AG04450 (cell line): ENCODE measurements at places on chromosomes 3 and 15. TPM values are rescaled to one million over a fixed set of nuclear protein-coding genes. Genes with fewer than 3 reads are reported as not detected.
A peak's percentile ranks its signal among the peaks of the same experiment; 100 is the strongest.

GRCh38 chr15:63530752-63531299, 26.4 kb downstream of the USP3 start:
- no peak for DNase-seq

Gene C2CD4A
- polyA plus RNA-seq, result not detected in 2 replicates

Gene SLC12A8
- 15.3 and 16.0 TPM in 2 replicates for polyA plus RNA-seq

DNA sequence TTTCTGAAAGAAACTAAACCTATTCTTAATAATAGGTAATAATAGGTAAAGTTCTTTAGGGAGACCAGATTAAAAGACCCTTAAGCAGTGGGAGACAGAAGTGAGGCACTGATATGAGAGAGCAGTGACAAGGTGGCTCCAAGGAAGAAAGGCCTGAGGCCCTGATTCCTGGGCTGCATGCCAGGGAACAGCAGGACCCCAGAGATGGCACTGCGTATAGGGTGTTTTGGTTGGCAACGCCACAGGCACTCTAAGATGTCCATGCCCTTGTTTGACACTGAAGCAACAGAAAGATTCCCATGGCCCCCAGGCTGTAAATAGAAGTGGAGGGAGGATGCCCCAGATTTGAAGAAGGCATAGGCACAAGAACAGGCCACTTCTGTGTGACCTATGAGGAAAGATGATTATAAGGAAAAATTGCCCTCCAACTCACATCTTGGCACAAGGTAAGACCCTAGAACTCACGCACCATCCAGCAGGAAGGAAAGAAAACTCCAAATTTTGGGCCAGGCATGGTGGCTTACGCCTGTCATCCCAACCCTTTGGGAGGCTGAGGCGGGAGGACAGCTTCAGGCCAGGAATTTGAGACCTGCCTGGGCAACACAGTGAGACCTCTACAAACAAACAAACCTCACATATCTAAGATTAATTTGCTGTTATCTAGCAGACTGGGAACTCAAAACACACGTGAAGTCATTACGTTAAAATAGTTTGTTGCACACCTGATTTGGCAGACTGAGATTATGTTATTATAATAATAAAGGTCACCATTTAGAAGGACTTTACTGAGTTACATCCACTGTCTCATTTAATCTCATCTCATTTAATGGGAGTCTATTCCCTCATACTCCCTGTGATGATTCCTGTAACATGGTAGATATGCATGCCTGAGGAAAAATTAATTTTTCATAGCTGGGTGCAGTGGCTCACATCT, 10.5 kb upstream of the BLM start:
- no peak for DNase-seq

DNA sequence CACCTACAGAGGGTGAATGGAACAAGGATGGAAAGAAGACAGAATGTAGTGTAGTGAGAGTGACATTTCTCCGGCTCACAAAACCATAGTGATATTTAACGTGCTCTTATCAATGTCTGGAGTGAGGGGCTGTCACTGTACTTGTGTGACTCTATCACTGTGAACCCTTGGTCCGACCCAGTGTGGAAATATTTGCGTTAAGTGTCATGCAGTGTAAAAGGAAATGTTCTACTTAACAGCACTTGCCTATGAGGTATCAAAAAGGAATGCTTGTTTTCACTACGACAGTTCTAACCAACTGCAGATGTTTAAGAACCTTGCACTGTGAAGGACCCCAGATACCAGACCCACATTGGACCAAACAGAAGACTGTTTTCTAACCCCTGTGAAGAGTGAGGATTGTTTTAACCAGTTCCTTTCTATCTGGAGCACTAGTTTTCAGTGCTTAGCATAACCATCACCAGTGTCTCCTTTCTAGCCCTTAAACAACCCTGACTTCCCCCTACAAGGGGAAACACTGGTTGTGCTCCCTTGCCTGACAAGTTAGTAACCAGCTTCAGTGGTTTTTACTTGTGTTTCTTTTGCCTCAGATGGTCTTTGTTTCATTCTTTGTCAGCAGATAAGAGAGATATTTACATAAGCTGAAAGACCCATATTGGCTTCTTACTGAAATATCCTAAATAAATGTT, 144.7 kb upstream of the ABHD17C start:
- peak; percentile 88 for DNase-seq

Gene RASGRF1
- polyA plus RNA-seq, result 0.22 and 0.25 TPM in 2 replicates

DNA sequence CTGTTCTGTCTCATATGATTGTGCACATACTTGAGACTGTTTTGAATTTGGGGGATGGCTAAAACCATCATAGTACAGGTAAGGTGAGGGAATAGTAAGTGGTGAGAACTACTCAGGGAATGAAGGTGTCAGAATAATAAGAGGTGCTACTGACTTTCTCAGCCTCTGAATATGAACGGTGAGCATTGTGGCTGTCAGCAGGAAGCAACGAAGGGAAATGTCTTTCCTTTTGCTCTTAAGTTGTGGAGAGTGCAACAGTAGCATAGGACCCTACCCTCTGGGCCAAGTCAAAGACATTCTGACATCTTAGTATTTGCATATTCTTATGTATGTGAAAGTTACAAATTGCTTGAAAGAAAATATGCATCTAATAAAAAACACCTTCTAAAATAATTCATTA, 5.1 kb downstream of the CCR5 start:
- DNase-seq, result no peak

GRCh38 chr3:5840056-5840455, 652.5 kb downstream of the EDEM1 start:
- no peak for DNase-seq

Gene CADM2
- not detected in 2 replicates for polyA plus RNA-seq

Gene PRTG
- polyA plus RNA-seq, result 1.1 and 1.2 TPM in 2 replicates

GRCh38 chr3:42649783-42650182, 3.7 kb upstream of the ZBTB47 start:
- DNase-seq, result no peak

Gene TRIM42
- not detected in 2 replicates for polyA plus RNA-seq

DNA sequence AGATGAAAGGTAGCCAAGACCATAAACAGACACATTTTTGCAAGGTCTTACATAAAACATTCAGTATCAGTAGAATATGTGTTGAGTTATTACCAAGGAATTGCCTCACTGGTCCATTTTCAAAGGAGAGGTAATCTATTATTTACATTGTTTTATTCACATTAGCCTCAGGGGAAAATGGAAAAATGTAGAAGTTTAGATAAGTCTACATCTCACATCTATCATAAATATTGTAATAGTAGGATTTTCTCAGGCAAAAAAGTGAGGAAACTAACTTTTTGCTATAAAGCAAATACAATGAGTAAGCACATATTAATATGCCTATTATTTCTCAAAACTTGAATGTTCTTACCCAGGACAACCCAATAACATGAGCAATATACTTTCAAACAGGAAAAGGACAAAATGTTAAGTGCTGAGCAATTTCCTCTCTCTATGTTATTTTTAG, 184.6 kb upstream of the AGTR1 start:
- no peak for DNase-seq

Gene PRSS50
- not detected in 2 replicates for polyA plus RNA-seq

- DNase-seq, result no peak
Measured at GRCh38 chr3:71127844-71128243, 455.7 kb downstream of the FOXP1 start.

DNA sequence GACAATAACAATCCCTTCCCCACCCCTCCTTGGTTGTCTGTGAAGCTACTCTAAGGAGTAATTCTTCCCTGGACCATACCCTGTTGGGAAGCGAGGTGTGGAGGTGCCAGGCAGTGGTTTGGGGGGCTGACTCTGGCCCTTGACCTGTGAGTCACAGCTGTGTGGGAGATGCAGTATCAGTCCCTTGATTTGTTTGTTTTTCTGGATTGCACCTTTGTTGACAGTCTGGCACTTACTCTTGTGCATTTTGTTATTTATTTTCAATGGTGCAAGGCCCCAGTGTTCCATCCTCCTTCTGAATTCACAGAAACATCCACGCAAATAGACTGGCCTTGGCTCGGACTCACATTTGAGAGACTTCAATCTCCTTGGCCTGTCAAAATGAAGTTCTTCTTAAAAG, 29.7 kb downstream of the TMEM45A start:
- no peak for DNase-seq

DNA sequence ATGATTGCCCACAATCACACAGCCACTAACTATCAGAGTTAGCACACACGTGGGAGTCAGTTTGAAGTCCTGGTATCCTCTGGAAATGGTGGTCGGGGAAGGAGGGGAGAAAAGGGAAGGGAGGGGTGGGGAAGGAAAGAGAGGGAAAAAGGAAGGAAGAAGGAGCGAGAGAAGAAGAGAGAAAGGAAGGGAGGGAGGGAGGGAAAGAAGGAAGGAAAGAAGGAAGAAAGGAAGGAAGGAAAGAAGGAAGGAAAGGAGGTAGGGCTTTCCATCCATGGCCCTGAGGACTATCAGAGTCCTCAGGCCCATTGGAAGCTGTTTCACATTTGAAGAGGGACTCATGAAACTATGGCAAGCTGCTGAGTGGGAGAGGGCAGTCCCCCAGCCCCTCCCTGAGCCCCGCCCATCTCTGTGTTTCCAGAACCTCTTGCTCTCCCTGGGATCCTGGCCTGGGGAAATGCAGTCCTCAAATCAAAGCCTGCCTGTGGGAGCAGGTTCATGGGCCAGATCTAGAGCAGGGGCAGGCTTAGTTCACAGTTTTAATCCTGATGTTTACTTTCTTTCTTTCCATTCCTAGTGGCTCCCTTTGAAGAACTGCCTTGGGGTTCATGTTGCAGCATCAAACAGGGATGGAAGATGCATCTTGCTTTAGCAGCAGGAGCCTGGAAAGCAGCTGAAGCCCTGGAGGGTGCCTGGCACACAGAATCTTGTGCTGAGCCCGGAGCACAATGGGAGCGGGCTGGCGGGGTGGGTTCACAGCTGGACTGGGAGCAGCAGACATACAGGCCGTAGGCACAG, 66.1 kb upstream of the GLCE start:
- DNase-seq, result no peak

GRCh38 chr3:42228796-42229195, 37.2 kb downstream of the CCK start:
- DNase-seq, result no peak

DNA sequence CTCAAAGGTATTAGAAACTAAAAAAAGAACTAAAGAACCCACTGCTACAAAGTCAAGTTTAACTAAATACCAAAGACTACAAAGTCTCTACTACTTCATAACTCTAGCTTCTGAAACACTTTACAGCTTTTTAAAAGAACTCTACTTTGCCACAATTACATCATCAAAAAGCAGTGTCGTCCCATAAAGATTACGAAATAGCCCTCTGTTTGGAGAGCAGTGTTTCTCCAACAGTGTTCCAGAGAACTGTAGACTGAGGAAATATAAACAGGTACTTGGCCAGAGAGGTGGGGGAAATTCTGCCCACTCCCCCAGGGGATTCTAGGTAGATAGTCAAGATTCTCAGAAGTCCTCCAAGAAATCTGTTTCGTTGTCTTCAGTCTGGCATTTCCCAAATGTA, 225.6 kb downstream of the PDZRN3 start:
- DNase-seq, result no peak

DNA sequence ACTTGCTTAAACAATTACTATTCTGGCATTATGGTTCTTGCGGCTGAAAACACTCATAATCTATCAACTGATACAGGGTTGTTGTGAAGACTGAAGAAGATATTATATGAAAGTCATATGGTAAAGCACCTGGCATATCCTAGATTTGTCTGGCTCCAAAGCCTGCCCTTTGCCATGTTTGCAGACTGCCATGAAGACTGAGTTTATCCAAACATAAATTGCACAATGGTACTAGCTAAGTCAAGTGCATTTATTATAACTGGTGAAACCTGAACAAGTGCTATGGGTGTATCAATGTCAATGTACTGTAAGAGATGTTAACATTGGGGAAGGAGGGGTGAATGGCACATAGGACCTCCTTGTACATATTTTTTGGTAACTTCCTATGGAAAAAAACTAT, 87.4 kb upstream of the MEX3B start:
- DNase-seq, result no peak

DNA sequence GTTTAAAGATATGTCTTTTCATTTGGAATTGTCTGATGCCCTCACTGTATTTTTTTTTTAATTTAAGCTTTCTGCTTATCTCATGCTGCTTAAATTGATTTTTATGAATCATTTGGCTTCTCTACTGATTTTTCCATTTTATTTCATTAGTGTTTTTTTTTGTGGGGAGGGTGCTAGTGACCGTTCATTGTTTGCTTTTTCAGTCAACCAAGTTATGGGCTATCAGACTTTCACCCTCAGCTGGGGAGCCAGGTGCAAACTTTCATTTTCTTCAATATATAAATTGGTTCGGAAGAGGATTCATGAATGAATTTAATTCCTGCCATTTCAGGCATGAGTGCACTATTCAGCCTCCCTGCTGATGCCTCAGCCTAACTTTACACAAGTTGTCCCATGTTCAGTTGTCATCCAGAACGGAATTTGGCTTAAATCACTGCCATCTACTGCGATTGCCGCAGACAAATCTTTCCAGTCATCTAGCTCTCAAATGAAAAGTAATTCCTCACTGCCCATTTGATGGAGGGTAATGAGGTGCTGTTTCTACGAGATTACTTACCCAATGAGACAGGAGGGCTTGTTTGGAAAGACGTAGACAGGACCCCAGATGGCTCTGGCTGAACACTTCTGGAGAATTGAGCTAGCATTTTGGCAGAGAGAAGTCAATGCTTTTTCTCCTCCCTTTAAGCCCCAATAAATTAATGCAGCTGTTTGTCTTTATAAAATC, 89.9 kb upstream of the RORA start:
- DNase-seq, result no peak

Gene BCL2A1
- polyA plus RNA-seq, result 2.7 and 2.9 TPM in 2 replicates

Gene EPHB1
- 0.07 and 0.11 TPM in 2 replicates for polyA plus RNA-seq

Gene CPN2
- polyA plus RNA-seq, result not detected in 2 replicates

- no peak for DNase-seq
Measured at GRCh38 chr3:168249205-168249549, 153.5 kb upstream of the GOLIM4 start.

DNA sequence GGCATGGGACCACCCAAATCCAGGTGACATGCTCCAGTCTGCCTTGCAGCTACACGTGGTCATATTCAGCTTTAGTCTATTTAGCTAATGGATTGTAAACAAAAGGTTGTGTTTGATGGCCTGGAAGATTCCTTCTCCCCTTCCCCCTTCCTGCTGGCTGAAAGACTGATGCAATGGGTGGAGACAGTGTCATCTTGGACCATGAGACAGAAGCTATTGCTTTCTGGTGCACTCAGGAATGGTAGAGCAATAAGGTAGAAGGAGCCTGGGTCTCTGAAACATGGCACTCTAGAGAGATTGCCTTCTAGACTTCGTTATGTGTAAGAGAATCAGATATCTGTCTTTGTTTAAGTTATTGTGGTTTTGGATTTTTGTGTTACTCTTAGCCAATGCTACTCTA, 25.7 kb upstream of the PTX3 start:
- no peak for DNase-seq

Gene DNAJA4
- polyA plus RNA-seq, result 2.1 and 2.5 TPM in 2 replicates

DNA sequence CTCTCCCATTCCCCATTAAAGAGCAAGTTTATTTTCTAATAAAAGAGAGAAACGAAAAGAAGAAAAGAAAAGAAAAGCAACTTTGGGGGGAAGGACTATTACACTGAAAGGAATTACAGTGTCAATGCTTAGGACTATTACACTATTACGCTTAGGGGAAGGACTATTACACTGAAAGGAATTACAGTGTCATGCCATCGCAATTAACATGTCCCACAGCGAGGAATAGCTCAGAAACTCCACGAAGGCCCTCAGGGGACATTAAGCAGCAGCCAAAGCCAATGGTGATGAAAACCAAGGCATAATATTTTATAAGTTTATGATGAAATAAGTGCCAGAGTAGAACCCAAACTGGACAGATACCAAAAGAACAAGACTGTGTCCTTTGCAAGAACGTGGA, 22.1 kb upstream of the DET1 start:
- no peak for DNase-seq
